ENCODE measurements at places on chromosomes 11 and 22.

DNA sequence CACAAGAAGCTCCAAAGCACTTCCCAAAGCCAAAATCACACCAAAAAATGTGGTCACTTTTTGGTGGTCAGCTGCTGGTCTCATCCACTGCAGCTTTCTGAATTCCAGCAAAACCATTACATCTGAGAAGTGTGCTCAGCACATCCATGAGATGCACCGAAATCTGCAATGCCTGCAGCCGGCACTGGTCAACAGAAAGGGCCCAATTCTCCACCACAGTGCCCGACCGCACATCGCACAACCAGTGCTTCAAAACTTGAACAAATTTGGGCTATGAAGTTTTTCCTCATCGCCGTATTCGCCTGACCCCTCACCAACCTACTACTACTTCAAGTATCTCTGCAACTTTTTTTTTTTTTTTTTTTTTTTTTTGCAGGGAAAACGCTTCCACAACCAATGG, 89.9 kb upstream of the LUZP2 start:
- DNase-seq = no peak

- peak; percentile 82 for DNase-seq
Observed at GRCh38 chr11:34234086-34234740, 123.6 kb downstream of the ABTB2 start.

DNA sequence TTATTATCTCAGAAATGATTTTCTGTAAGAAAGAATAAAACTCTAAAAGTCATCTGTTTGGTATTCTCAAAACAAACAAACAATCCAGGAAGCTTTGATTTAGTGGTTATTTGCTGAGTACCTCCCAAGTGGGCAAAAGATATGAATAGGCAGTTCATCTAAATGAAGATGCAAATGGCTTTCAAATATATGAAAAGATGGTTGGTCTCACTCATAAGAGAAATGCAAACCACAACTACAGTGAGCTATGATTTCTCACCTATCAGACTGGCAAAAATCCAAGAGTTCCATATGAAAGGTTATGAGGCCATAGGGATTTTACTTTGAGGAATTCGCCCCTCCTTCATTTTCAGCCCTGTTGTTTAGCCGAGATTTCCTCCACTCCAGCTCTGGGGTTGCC, 11.3 kb upstream of the P2RY2 start:
- DNase-seq = no peak

DNA sequence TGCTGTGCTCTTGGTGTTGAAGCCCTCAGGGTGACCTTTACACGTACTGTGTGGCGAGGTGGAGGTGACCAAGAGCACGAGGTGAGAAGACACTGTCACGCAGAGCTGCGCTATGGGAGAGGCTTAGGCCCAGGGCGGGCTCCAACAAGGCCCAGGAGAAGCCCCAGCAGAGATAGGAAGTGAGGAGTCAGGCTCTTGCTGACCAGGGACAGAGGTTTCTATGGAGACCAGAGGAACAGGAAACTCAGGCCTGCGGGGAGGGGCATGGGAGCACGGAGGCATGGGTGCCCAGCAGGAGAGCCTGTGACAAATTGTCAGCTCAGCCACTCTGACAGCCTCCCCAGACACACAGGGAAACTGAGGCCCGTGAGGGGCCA, 15.8 kb downstream of the DGKZ start:
- peak; percentile 59 for DNase-seq

- DNase-seq = no peak
Observed at GRCh38 chr11:134047586-134047999, 21.3 kb upstream of the JAM3 start.

- DNase-seq = peak; percentile 14
Observed at GRCh38 chr11:2990617-2991451, 1.3 kb downstream of the NAP1L4 start.

- no peak for DNase-seq
Observed at GRCh38 chr22:29211066-29211465, 5.4 kb downstream of the EMID1 start.

DNA sequence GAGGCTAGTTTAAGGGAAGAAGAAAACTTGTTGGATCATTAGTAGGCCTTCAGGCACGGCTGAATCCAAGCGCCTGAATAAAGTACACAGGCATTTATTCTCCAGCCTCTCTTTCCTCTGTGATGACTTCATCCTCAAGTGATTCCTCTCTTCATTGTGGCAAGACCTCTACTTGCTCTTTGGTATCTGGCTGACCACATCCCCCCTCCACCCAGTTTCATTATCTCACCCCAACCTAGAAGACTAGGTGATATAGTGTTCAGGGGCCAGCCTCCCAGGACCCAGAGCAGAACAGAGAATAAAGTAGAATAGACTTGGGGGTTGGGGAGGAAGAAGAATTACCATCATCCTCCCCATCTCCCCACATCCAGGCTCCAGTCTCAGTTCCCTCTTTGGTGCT, 189.3 kb downstream of the MIAT start:
- DNase-seq = no peak

GRCh38 chr11:48025293-48025983, 45.1 kb downstream of the PTPRJ start:
- no peak for DNase-seq

DNA sequence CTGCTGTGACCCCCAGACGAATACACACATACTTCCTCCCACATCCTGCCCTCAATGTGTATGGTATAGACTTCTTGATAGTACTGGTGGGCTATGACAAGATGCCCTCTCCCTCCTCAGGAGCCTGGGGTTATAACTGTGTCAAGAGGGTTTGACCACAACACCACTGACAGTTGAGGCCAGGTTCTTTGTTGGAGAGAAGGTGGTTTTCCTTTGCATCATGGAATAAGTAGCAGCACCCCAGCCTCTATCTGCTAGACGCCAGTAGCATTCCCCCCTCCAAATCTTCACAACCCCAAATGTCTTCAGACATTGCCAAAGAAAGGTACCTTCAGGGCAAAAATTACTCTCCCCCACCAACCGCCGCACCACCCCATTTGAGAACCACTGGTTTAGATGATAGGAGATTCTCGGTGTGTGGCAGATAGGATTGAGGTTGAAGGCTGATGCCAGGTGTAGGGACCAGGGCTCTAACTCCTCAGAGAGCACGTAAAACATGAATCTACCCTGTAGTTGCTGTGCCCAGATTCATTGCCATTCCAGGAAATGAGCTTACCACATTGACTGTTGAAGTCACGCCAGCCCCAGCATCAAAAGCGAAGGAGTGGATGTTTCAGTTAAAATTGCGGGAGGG, 5.5 kb upstream of the MYO18B start:
- DNase-seq = no peak

GRCh38 chr11:99535819-99536218, 515.1 kb downstream of the CNTN5 start:
- no peak for DNase-seq

DNA sequence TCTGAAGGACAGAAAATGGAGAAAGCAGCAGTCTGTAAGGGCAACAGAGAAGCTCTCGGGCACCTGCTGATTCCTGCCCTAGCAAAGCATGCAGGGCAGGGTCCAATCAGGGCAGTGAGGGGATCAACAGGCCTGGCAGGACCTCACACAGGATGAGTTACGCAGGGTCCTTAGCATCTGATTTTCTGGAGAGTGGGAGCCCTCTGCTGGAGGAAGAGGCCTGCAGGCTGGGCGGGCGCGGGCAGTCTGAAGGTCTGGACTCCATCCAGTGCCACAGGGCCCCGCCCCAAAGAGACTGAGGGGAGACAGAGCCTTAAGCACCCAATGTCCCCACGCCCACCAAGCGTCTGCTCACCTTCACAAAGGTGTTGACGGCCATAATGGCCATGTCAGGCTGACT, 28.9 kb downstream of the AP1B1 start:
- DNase-seq = no peak

GRCh38 chr22:42908374-42908746, 51.3 kb upstream of the ARFGAP3 start:
- DNase-seq = no peak

DNA sequence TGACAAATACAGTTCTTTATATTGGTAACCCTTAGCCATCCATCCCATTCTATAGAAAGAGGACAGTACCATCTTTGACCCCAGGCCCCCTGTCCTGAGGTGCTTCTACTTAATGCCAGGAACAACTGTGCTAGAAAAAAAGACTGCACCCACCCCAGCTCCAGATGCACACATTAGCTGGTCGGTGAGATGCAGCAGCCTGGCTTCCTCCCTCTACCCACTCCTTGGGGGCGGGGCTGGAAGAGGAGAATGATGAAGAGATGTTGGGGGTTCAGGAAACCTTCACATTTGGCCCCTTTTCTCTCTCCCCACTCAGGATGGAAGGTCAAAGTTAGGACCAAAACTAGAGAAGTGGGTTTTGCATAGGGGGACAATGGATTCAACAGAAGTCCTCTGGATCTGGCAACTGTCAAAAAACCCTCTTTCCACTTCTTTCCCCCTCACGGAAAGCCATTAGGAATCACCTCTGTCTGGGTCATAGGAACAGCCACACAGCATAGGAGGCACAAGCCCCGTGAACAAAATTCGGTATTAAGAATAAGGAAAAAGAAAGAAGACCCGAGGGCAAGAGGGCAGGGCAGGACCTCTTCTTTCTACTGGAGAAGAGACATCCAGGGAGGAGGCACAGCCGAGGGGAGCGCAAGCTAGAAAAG, 755 bp downstream of the NRIP3 start:
- no peak for DNase-seq

DNA sequence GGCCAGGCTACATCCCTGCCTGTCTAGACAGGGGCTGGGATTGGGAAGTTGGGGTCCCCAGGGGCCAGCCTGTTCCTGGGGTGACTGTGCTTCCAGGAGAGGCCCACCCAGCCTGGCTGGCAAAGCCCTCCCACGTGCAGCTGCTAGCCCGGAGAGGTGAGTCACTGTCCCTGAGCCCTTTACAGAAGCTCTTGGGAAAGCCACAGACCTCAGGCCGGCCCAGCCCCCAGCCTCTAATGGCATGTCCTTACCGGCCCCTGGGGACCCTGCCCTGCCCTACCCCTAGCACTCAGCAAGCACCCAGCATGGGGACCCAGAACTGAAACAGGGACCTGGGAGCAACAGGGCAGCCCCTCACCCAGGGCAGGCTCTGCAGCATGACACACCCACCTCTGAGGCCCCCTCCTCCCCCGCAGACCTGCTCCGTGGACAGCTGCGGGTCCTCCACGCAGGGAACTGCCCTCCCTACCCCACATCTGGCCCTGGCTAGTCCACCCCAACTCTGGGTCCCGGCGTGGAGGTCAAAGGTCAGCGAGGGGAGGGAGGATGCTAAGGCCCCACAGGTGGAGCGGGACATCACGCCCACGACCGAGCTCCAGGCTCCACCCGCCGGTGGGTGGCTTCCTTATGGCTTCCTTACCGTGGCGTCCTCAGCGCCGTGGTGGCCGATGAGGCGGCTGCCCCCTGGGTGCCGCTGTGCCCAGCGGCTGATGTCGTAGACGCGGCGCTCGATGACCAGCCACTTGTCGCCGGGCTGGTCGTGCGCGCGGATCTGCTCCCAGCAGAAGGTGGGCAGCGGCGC, 615 bp downstream of the FADS3 start:
- peak; percentile 18 for DNase-seq

DNA sequence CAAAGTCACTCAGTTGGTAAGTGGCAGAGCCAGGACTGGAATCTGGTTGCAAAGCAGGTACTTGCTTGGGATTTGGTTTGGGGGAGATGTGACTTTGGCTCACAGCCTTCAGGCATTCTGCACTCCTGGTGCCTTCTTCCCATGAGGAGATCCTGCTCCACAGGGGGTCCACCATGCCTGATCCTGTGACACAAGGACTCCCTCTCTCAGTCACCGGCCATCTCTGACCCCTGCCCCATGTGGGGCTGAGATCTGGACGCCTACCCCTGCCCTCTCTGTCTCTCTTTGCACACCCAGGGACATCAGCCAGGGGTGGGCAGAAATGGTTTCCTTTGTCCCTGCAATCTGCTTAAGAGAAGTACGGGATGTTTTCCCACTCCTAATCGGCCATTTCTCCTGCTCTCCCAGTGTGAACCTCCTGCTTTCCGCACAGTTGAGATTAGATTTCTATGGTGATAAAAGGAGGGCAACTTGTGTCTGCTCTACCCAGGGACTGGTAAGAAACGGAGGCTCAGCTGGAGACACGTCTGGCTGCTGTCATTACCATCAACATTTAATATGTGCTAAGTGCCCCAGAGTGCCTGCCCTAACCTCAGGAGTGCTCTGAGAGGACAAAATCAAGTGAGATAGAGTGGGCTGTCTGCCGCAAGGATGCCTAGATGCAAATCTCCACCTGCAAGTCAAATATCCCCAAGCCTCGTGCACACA, 11.1 kb upstream of the FXYD6 start:
- no peak for DNase-seq

DNA sequence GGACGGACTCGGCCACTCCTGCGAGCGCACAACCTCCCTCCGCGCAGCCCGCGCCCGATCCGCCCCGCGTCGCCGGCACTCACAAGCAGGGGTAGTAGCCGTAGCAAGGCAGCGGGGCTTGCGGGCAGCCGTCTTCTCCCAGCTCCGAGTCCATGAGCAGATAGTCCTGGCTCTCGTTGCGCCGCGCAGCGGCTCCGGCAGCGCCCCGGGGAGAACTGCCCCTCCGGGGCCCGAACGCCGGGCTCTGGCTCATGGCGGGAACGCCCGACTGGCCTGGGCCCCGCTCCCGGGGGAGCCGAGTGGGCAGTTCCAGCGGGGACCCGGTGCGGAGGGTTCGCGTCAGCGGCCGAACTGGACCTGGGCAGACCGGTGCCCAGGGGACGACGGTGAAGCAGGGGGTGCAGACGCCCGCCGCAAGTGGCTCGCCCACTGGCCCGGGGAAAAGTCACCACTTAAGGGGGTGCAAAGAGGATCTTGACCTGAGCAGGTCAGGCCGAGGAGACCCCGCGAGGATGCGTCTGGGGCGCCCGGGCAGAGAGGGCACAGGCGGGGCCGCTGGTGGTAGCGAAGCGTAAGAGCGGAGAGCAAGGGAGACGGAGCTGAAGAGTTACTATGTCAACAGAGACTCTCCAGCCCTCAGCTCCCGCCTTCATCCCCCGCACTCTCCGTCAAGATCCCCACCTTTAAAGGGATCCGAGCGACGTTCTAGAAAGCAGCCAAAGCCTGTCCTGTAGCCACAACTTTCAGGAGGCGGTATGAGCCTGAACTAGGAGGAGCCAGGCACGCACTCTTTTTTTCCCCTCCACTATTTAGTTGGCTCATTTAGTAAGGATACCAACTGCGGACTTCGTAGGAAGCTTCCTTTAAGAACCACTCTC, at the start of gene TRPC6:
TSS of gene TRPC6 (minus strand) at position 757 of the 878 bp plus-strand sequence. CDS start at position 253, 504 bp downstream.
- DNase-seq = no peak

DNA sequence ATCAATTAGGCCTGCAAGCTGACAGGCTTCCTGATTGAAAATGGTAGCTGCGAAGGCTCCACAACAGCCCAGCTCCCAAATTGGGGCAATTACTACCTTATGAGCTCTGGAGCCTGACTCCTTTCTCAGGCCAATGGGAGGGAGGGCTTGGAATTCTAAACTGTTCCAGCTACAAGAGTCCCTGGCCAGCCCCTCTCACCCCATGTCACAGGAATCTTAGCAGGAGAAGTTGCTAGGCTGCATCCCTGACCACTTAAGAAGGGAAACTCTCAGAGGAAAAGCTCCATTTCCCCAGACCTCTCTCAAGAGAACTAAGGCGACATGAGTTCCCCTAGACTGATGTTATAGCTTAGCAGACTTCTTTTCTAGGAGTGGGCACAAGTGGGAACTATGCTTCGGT, 4.9 kb downstream of the LRP4 start:
- no peak for DNase-seq

All from CD4-positive, alpha-beta T cell treated with Interferon gamma for 1 hour (primary cell).